ENCODE measurements at places on chromosomes 4 and X. TPM values are rescaled to one million over a fixed set of nuclear protein-coding genes. Genes with fewer than 3 reads are reported as not detected.

The PRKG2 gene
- 15.6 TPM for total RNA-seq

The FAM47E gene
- 1.1 TPM for total RNA-seq

The PRRG3 gene
- 0.67 TPM for total RNA-seq

The TENM3 gene
- 21.9 TPM for total RNA-seq

The ADGRG4 gene
- 0.16 TPM for total RNA-seq

The ZNF280C gene
- 3.8 TPM for total RNA-seq

The PFKFB1 gene
- 0.15 TPM for total RNA-seq

The DCHS2 gene
- total RNA-seq: 5.0 TPM

The ITM2A gene
- total RNA-seq: 30.0 TPM

The SUPT20HL2 gene
- not detected for total RNA-seq

The CLTRN gene
- 0.74 TPM for total RNA-seq

The NLGN3 gene
- total RNA-seq: 1.7 TPM

The TEX13D gene
- total RNA-seq: not detected

The NRK gene
- total RNA-seq: 3.1 TPM

The FAM149A gene
- 24.9 TPM for total RNA-seq

The KIF4A gene
- total RNA-seq: 0.13 TPM

The UGT2B11 gene
- not detected for total RNA-seq

The PHKA2 gene
- 14.3 TPM for total RNA-seq

The SMIM10 gene
- 18.2 TPM for total RNA-seq

The GLRA3 gene
- not detected for total RNA-seq

The QRFPR gene
- total RNA-seq: 0.31 TPM

The GLRB gene
- total RNA-seq: 5.8 TPM

The NDNF gene
- 14.2 TPM for total RNA-seq

The PIR gene
- 14.7 TPM for total RNA-seq

The CXCL11 gene
- total RNA-seq: not detected

The GAGE2A gene
- not detected for total RNA-seq

The PRDM5 gene
- 11.3 TPM for total RNA-seq

The SNCA gene
- 16.0 TPM for total RNA-seq

The KCND1 gene
- 1.8 TPM for total RNA-seq

The IL1RAPL2 gene
- 0.54 TPM for total RNA-seq

The IL9R gene
- total RNA-seq: not detected

The MAGED4 gene
- 0.62 TPM for total RNA-seq

The MAGEA9B gene
- not detected for total RNA-seq

The ADAD1 gene
- not detected for total RNA-seq

The CYBB gene
- total RNA-seq: 33.1 TPM

The NALF2 gene
- total RNA-seq: not detected

The SLIT2 gene
- 53.4 TPM for total RNA-seq

The OPHN1 gene
- total RNA-seq: 8.2 TPM

The TMEM131L gene
- total RNA-seq: 24.0 TPM

The RBMXL3 gene
- not detected for total RNA-seq

The GPR50 gene
- total RNA-seq: not detected

The AMTN gene
- total RNA-seq: 1.2 TPM

The PNCK gene
- total RNA-seq: 41.7 TPM

The PNMA6E gene
- not detected for total RNA-seq

The OTUD5 gene
- total RNA-seq: 36.8 TPM

The TCP11X2 gene
- total RNA-seq: not detected

The CCKAR gene
- 1.3 TPM for total RNA-seq

The HTN1 gene
- not detected for total RNA-seq

The ITIH6 gene
- total RNA-seq: not detected

The CXCR3 gene
- not detected for total RNA-seq

The CCDC110 gene
- total RNA-seq: 7.5 TPM

The PPARGC1A gene
- 27.7 TPM for total RNA-seq

The NWD2 gene
- total RNA-seq: 0.67 TPM

The ENPEP gene
- total RNA-seq: 7.0 TPM

The KIT gene
- total RNA-seq: 69.3 TPM

The NPNT gene
- 86.1 TPM for total RNA-seq

The HPRT1 gene
- total RNA-seq: 6.7 TPM

The IL13RA2 gene
- not detected for total RNA-seq
